Activated naive CD4-positive, alpha-beta T cell treated with anti-CD3 and anti-CD28 coated beads for 36 hours (primary cell): ENCODE measurements at places on chromosomes 2 and 18.

DNA sequence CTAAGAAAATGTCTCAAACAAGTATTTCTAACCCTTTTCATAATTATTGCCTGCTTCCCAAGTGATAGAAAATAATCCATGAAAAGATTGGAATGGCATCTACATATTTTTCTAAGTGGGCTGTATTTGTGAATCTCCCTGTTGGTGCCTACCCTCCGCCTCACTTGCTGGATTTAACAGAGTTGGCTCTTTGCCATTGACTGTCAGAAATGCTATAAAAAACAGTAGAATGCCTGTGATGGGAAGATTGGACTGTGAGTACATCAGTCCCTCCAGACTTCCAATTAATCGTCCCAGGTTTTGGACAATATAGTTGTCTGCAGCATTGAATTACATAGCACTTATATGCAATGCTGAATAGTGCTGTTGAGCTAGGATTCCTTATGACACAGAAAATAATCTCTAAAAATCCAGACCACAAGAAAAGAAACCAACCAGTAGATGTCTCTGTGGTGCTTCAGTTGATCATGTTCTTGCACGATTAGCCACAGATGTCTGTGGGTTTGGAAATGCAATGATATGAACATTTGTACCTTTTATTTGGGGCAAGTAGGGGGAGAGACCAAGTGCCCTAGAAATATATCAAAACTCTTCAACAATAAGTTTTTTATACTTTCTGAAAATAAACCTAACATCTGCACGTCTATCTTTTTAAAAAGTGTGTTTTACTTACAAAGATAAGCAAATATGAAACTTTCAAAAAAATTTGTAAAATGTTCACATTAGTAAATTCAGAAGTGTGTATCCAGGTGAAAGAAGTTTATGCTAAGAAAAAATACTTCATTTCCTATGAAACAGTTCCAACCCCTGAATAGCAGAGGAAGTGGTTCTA is 88.5 kb downstream of the DYNAP start:
- H3K27me3 ChIP-seq: peaks cover 3% of the 10 kb centered on the region
- no peak overlapping the region for H3K4me3 ChIP-seq
- DNase-seq: no peak
- peaks cover 4% of the 10 kb centered on the region for H3K4me1 ChIP-seq

DNA sequence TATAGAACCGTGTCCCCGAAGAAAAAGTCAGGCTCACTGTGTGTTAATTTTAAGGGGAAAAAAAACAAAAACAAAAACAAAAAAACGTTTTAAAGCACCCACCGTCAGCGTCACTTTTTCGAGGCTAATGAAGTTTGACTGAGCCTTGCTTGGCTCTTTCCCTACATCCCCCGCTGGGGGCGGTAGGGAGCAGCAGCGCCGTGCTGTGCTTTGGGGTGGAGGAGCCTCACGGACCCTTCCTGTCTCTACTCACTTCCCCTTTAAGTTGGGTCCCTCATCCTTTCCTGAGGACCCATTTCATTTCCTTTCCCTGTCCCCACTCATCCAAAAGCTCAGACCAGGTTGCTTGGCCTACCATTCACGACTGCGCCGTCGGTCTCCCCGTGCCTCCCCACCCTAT is 82.8 kb upstream of the RPL31 start:
- peak; percentile 32 for DNase-seq
- no peak overlapping the region for H3K27ac ChIP-seq
- no peak overlapping the region for H3K4me3 ChIP-seq
- H3K36me3 ChIP-seq: no peaks in the 10 kb centered on the region

- peaks cover 4% of the 10 kb centered on the region for H3K27me3 ChIP-seq
- DNase-seq: peak; percentile 68
- peaks cover 15% of the 10 kb centered on the region for H3K4me1 ChIP-seq
Observed at GRCh38 chr2:130336877-130337734, 5.6 kb upstream of the IMP4 start.

DNA sequence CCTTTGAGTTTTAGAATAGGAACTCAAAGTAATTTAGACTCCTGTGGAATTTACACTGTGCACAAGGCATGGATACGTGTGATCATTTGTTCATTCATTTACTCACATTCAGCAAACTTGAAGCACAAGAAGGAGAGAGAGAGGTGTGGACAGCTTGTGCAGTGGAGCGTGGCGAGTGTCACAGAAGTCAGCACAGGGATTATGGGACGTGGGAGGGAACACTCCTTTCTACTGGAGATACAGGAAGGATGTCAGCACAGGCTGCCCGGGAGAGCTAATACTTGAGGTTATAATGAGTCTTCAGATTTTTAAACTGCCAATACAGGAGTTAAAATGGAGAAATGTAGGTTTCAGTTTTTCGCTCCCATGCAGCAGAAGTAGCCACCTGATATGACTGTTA is 7.0 kb downstream of the FAM228A start:
- no peak for DNase-seq
- H3K27ac ChIP-seq: no peak overlapping the region
- H3K4me3 ChIP-seq: no peak overlapping the region
- no peaks in the 10 kb centered on the region for H3K27me3 ChIP-seq

DNA sequence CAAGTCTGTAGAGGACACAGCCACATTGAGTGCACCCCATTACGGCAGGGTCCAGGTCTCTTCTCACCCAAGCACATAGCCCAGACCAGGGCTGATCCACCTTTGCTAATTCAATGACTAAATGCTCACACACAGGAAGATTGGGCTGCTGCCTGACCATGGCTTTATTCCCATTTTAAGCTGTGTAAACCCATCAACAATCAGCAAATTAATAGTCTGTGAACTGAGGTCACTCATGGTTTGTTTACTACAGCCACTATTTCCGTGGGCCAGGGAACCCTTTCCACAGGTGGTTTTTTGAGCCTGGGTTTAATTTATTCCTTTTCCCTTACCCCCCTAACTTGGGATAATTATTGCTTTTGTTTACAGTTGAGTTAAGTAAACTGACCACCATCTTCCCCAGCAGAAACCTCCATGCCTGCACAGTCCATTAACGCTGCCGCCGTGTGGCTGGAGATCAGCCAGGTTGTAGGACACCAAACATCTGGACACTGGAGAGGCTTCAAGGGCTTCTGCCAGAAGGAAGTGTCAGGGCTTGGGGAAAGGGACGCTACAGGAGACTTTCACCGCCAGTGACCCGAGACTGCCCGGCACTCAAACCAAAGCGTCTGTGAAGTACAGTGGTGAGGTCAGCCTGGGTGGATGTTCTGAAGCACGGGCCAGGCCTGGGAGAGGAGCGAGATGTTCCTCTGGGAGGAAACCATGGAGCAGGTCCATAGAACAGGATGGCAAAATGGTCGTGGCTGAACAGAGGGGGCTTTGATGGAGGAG is 282.9 kb downstream of the DYSF start:
- no peak for DNase-seq
- H3K27me3 ChIP-seq: peaks cover 17% of the 10 kb centered on the region
- no peaks in the 10 kb centered on the region for H3K4me1 ChIP-seq
- no peak overlapping the region for H3K4me3 ChIP-seq
- no peaks in the 10 kb centered on the region for H3K36me3 ChIP-seq

DNA sequence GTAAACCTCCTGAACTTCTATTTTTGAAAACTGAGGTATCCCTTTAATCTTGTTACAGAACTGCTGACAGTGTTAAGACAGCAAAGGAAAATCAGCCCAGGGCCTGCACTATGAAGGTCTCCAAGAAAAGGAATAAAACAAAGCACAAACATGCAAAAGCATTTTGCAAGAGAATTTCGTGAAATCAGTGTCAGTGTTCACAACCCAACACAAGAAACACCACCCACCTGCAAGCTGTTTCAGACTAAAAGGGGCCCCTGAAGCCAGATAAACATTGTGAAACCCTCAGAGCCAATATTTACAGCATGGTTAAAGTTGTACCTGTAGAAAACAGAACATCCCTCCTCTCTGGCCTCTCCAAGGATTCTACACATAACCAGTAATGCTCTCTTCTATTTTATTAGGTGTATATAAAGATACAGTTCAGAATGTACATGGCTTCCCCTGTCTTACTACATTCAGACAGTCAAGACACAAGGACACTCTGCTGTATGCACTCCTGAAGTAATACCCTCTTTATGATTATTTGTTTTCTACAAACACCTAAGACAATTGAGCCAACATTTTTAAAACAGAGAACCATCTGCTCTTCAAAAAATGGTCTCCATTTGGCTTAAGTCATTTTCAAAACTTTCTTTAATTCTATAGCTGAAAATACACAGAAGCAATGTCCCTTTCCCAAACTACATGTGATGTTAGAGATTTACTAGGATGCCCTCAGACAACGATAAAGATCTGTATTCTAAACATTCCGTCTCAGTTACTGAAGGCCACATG is 149.5 kb upstream of the ZFP36L2 start:
- no peak for DNase-seq
- H3K36me3 ChIP-seq: peaks cover 10% of the 10 kb centered on the region
- H3K4me3 ChIP-seq: no peak overlapping the region
- no peak overlapping the region for H3K27ac ChIP-seq

GRCh38 chr2:37838541-37839167 is 86.4 kb upstream of the RMDN2 start:
- H3K27me3 ChIP-seq: peaks cover 5% of the 10 kb centered on the region
- no peak overlapping the region for H3K27ac ChIP-seq
- H3K4me1 ChIP-seq: peaks cover 4% of the 10 kb centered on the region

- no peaks in the 10 kb centered on the region for H3K36me3 ChIP-seq
- peaks cover 9% of the 10 kb centered on the region for H3K27me3 ChIP-seq
- H3K4me1 ChIP-seq: no peaks in the 10 kb centered on the region
- H3K4me3 ChIP-seq: no peak overlapping the region
- no peak overlapping the region for H3K27ac ChIP-seq
Observed at GRCh38 chr2:121272596-121272995, 12.4 kb downstream of the TFCP2L1 start.

- no peak overlapping the region for H3K4me3 ChIP-seq
- no peak overlapping the region for H3K27ac ChIP-seq
- no peaks in the 10 kb centered on the region for H3K36me3 ChIP-seq
- H3K27me3 ChIP-seq: peaks cover 24% of the 10 kb centered on the region
- H3K4me1 ChIP-seq: no peaks in the 10 kb centered on the region
- DNase-seq: no peak
Observed at GRCh38 chr2:23354554-23354953, 30.4 kb upstream of the KLHL29 start.

GRCh38 chr2:221372159-221372884 is 199.8 kb downstream of the EPHA4 start:
- H3K27me3 ChIP-seq: no peaks in the 10 kb centered on the region
- no peak overlapping the region for H3K27ac ChIP-seq
- no peak overlapping the region for H3K4me3 ChIP-seq

DNA sequence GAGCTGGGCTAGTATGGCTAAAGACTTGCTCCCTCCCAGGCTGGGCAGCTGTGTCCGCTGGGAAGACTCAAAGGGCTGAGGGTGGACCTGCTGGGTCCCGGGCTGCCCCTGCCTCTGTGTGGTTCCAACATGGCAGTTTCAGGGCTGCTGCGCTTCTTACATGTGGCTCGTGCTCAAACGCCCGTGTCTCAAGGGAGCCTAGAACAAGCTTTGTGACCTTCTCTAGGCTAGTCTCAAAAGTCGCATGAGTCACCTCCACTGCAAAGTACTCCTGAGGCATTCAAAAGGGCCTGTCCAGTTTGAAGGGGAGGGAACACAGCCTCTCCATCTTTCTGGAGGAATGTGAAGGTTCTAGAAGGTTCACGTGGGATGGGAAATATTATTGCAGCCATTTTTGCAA is 44.7 kb upstream of the RAB31 start:
- no peaks in the 10 kb centered on the region for H3K36me3 ChIP-seq
- no peaks in the 10 kb centered on the region for H3K4me1 ChIP-seq
- no peak overlapping the region for H3K4me3 ChIP-seq
- no peak overlapping the region for H3K27ac ChIP-seq
- no peak for DNase-seq
- H3K27me3 ChIP-seq: no peaks in the 10 kb centered on the region

GRCh38 chr2:138359532-138359931 is 142.0 kb upstream of the SPOPL start:
- H3K4me3 ChIP-seq: no peak overlapping the region
- DNase-seq: no peak
- H3K27ac ChIP-seq: no peak overlapping the region
- H3K4me1 ChIP-seq: no peaks in the 10 kb centered on the region
- no peaks in the 10 kb centered on the region for H3K36me3 ChIP-seq

- no peak for DNase-seq
- no peak overlapping the region for H3K4me3 ChIP-seq
- no peaks in the 10 kb centered on the region for H3K27me3 ChIP-seq
- H3K27ac ChIP-seq: no peak overlapping the region
- H3K4me1 ChIP-seq: peaks cover 25% of the 10 kb centered on the region
Observed at GRCh38 chr18:57648414-57648813, 26.8 kb upstream of the NARS1 start.

- H3K4me1 ChIP-seq: no peaks in the 10 kb centered on the region
- H3K27me3 ChIP-seq: peaks cover 9% of the 10 kb centered on the region
- no peak for DNase-seq
- no peak overlapping the region for H3K4me3 ChIP-seq
- H3K27ac ChIP-seq: no peak overlapping the region
Observed at GRCh38 chr2:63649829-63650228, 61.1 kb downstream of the MDH1 start.

DNA sequence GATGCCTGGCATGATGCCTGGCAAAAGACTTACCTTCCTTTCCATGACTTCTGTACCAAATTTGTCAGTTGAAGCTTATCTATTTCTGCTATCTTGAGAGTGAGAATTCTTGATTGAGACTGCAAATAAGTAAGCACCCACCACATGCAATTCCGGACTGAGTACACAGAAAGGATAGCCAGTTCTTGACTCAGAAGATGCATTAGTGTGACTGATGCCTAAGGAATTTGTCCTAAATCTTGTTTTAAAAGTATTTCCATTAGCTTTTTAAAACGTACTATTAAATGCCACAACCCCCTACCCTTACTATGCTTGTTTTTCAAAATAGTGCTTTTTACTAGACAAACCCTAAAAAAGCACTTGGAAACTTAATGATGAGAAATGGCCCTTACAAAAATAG is 545 bp downstream of the MPP4 start:
- no peak overlapping the region for H3K27ac ChIP-seq
- H3K4me1 ChIP-seq: no peaks in the 10 kb centered on the region
- H3K4me3 ChIP-seq: no peak overlapping the region
- no peaks in the 10 kb centered on the region for H3K27me3 ChIP-seq

GRCh38 chr18:55515941-55516710 is 71.9 kb downstream of the TCF4 start:
- H3K4me1 ChIP-seq: no peaks in the 10 kb centered on the region
- H3K36me3 ChIP-seq: no peaks in the 10 kb centered on the region
- no peak for DNase-seq
- no peak overlapping the region for H3K4me3 ChIP-seq
- H3K27ac ChIP-seq: no peak overlapping the region
- no peaks in the 10 kb centered on the region for H3K27me3 ChIP-seq

- peaks cover 13% of the 10 kb centered on the region for H3K27me3 ChIP-seq
- DNase-seq: peak; percentile 64
- no peaks in the 10 kb centered on the region for H3K36me3 ChIP-seq
- no peak overlapping the region for H3K27ac ChIP-seq
Observed at GRCh38 chr2:191933307-191934105, 86.6 kb upstream of the CAVIN2 start.
